ENCODE measurements at places on chromosomes 5 and 9.

- DNase-seq, result no peak
Measured at GRCh38 chr5:149251546-149251945, 20.1 kb upstream of the AFAP1L1 start.

GRCh38 chr5:58751222-58751837 is 168.5 kb downstream of the RAB3C start:
- peak; percentile 62 for DNase-seq

DNA sequence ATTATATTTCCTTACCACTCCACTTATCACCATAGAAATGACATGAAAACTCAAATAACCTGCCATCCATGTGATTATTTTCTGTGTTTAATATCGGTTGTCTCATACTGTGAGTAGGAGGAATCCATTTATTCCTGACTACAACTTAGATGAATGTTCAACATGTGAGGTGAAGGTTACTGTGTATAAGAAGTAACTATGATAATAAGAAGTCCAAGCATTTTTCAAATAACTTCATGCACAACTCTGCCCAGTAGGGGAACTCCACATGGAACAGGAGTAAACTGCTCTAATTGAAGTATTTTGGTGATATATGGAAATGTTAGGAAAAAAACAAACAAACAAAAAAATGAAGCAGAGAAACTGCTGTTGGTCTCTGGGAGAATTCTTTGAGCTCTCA is 447.5 kb upstream of the GRIN3A start:
- DNase-seq, result no peak

DNA sequence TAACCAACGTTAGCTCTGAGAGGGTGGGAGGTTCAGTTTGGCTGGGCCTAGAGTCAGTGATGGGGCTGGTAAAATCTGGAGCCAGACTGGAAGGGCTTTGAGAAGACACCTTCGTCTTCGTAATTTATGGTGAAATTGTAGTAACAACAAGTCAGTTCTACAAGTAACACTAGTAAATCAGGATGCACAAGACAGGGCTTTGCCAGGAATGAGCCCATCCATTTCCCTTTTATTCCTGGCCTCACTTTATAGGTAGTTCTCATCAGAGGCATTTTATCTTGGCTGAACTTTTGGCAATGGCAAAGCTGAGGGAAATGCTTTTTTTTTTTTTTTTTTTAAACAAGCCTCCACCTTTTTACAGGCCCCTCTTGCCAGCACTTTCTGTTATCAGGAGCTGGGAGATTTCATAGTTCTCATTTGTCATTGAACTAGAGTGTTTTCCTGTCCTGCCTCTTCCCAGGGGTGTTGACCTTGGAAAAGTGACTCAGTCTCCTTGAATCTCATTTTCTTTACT is 110.5 kb upstream of the KLF4 start:
- DNase-seq, result no peak

DNA sequence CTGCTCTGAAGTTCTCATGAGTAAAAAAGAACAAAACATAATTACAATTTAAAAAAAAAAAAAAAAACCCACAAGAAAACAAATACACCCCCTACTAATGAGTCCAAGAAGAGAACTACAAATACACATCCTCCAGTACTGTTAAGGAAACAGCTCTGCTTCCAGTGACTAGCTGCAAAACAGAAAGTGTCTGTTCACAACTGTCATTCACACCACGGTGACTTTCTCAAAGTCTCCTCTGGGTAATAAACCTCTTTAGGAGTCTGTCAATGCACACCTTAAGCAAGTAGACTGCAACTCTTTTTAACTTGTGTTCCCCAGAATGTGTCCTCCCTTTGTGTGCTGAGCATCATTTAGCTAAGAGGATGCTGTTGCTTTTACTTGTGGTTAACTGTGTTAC is 6.2 kb downstream of the REEP5 start:
- peak; percentile 49 for DNase-seq

DNA sequence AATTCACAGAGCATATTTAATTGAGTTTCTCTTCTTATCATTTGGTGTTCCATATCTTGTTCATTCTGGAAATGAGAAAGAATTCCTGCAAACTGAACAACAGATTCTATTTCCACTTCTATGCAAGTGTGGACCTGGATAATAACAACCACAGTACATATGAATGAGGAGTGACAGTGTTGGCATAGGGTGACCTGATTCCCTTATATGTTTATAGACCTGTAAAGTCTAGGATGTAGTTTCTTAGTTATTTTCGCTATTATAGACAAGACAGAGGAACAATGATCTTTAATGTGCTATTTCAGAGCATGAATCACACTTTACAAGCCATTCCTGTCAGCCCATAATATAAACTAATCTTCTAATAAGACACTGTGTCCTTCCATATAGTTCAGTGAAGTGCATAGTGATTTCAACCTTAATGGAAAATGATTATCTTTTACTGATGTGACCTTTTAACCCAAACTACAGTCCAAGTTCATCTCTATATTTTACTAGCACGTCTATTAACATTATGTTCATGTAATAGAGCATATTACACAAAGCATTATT is 88.2 kb upstream of the FAM174A start:
- no peak for DNase-seq

GRCh38 chr9:121192959-121193640 is 8.6 kb downstream of the RAB14 start:
- no peak for DNase-seq

DNA sequence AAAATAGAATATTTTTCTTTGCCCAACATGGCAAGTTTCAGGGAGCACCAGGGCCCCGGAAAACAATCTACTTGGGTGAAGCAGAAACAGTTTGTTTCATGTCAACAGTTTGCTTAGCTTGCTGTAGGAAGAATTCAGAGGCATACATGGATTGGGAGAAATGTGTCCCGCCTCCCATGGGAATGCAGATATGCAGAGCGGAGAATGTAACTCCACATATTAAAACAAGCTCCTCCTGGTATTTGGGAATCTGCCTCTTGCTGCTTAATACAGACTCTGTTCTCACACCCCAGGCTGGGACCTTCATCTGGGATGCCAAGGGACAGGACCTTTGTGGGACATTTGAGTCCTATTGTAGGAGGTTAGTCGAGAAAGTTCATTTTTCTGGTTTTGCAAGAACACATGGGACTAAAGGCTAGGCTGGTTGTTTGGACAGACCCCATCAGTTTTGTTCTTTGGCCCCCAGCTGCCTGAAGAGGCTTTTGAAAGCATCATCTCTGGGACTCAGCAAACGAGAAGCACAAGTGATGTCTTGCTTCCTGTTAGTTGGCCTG is 220.5 kb upstream of the ADRA1B start:
- no peak for DNase-seq

DNA sequence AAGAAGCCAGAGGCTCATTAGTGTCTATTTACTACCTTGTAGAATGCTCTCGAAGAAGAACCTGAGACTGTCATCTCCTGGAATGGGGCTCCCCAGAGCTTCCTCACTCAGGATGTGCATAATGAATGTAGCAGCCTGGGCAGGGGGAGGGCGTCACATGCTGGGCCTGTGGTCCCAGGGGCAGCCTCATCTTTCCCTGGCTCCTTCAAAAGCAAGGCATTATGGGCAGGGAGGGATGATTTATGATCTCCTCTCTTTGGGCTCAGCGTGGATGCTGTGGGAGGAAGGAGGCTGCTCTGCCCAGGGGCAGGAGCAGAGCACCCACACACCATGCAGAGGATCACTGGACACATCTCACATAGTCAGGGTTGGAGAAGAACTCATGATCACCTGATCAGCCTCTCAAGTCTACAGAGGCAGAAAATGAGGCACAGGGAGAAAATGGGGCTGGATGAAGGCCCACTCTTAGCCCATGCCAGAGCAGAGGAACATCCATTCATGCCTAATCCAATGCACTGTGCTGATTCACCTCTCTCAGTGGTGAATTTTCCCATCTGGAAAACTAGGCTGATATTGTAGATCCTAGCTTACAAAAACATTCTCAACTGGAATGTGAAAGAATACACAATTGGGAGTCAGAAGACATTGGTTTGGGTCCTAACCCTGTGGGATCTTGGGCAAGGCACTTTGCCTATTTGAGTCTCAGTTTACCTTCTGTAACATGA is 173.7 kb downstream of the CARTPT start:
- DNase-seq, result no peak

GRCh38 chr5:61139094-61139873 is 23.0 kb downstream of the SMIM15 start:
- no peak for DNase-seq

GRCh38 chr9:89837162-89837933 is 232.5 kb downstream of the GADD45G start:
- DNase-seq, result no peak

- no peak for DNase-seq
Measured at GRCh38 chr5:84292000-84292642, 92.6 kb downstream of the EDIL3 start.

DNA sequence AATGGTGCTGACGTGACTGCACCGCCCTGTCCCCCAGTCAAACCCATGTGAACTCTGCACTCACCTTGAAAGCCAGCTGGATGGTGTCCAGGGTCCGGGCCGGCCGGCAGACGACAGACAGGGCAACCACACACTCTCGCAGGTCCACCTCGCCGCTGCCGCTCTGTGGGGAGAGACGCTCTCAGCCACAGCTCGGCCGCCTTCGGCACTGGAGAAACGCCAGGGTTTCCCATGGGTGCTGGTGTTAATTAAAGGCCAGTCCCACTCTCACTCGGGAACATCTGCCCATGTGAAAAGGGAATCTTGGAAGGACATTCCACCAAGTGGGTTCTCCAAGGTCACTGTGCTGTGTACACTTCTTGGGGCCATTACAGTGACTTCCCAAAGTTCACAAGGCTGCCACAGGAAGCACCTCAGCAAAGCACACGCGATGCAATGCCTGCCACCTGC is 25.5 kb upstream of the SLC6A3 start:
- no peak for DNase-seq

DNA sequence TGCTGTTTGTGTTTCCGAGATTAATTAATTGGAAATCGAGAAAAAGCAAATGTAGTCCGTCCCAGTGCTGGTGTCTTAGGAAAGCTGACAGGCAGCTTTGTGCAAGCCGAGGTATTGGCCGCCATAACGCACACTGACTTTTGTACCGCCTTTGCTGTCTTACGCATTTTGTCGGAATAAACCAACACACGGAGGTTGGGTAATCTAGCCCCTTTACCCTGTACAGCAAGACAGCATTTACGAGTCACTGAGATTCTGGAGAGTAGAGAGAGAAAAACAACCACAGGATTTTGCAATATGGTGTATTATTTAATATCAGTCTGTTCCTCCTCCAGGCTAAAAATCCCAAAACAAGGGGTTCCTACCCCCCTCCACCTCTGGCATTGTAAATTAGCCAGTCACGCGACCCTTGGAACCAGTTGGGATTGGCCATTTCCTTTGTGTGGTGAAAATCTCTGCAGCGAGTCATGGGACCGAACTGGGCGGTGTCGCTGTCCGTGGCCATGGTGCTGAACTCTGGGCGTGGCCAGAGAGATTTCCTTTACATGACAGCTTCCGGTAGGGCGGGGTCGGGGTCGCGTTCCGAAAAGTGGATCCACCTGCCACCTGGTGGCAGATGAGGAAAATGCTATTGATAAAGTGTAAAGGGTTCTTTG is 10.3 kb upstream of the PCDHB1 start:
- peak; percentile 79 for DNase-seq

GRCh38 chr5:104573949-104574709 is 1011.5 kb upstream of the NUDT12 start:
- no peak for DNase-seq

GRCh38 chr5:150217038-150217437 is 27.2 kb downstream of the SLC6A7 start:
- no peak for DNase-seq

- peak; percentile 79 for DNase-seq
Measured at GRCh38 chr5:96228408-96228807, 204.6 kb downstream of the PCSK1 start.

DNA sequence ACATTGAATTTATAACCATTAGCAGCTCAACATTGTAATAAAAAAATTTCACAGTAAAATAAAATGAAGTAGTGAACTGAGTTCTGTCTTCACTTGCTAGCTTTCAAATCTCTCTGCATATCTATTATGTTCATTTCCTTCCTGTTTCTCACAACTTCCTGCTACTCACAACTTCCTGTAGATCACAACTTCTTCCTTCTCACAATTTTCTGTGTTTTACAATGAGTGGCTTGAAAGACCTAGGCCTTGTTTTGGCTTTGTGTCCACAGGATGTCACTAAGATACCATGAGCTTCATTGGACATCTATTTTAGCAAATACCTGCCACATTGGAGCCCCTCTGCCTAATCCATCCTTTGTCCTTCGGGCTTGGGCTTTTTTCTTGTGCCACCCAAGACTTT is 480.3 kb upstream of the ADAMTS16 start:
- no peak for DNase-seq

DNA sequence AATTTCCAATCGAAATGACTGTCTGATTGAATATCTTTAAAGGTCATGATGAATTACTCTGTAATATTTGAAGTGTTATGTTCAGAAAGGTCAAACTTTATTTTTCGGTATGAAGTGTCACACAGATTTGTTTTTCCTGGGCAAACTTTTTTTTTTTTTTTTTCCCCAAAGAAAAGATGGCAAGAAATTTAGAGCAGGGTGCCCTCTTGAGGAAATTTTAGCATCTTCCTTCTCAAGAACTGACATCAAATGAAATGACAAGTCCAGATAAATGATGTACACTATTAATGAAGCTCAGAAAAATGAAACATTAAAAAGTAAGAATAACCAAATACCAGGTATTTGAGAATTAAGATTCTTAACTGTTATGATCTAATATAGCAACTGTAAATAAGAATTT is 123.6 kb downstream of the INVS start:
- DNase-seq, result peak; percentile 6

GRCh38 chr5:7882926-7883325 is 14.0 kb downstream of the MTRR start:
- no peak for DNase-seq

Measured in activated CD4-positive, alpha-beta T cell treated with anti-CD3 and anti-CD28 coated beads, Interleukin-10, Interleukin-2, amounts not matched to agents 100 ng/mL and 50 ng/mL, durations not matched to agents 16 hours and 8 hours (primary cell).